ENCODE measurements at places on chromosomes 1 and 21.

DNA sequence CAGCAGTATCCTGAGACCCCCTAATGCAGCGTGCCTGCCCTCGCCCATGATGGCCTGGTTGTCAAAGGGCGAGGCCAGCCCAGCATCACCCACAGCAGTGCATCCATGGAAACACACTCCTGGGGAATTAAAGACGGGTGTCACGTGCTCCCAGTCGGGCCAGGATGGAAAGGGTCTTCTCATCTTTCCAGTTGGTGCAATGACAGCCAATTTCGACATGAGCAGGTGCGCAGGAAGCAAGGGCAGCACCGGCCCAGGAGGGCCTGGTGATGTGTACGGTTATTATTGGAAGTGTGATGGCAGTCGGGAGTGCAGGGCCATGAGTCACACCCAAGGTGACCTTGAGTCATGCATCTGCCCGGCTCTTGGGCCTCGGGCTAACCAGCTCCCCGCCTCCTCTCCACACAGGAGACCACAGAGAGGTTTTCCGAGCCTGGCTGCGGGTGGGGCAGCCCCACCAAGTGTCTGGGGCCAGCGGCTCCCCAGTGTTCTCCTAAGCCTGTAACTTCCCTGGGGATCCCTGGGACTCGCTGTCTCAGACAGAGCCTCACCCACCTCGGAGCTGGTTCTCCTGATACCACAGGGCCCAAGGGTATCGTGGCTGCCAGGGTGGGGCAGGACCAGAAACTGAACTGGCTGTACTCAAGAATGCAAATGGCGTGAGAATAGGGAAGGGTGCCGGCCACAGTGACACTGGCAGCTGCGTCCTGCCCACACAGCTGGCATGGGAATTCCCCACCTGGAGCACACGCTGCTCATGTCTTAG is 119.8 kb downstream of the SIK1 start:
- DNase-seq, result no peak

DNA sequence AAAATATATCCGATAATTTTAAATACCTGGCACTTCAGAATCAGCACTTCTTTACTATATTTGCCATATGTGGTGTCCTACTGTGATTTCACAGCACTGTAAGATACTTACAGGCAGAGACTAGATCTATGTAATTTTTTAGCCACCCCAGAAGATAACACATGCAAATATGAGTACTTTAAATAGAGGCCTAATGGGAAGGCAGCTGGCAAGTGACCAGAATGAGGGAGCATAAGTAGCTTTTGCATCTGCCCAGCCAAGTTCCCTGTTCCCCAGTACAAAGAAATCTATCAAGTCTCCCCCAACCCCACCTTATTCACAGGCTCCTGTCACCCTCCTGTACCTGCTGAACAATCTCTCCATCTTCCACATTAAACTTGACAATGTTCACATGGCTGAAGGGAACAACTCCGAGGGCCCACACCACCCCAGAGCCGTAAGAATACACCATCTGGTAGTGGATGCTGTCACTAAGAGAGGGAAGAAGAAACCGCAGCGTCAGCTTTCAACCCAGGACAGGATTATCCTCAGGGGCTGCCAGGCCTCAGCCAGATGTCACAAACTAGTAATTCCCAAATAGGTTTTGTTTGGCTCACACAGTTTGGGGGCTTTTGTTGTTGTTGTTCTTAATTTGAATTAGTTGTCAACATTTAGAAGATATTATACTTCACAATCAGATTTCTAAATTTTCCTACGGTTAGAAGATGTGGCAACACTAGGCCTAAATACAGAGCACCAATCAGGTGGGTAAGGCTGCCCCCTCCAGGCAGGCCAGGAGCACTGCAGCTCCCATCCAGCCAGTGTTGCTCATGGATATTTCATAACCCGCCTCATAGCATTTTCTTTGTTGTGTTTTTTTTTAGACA is 10.4 kb downstream of the EMC1 start:
- DNase-seq, result peak; percentile 12

GRCh38 chr1:204503913-204504519 is 9.4 kb upstream of the PIK3C2B start:
- DNase-seq, result no peak

GRCh38 chr1:25182629-25183028 is 49.7 kb downstream of the SYF2 start:
- DNase-seq, result no peak

- DNase-seq, result no peak
Observed at GRCh38 chr1:88298506-88298905, 385.6 kb upstream of the PKN2 start.

- peak; percentile 67 for DNase-seq
Observed at GRCh38 chr1:33180911-33181890, 642 bp downstream of the TRIM62 start.

GRCh38 chr1:185803241-185803640 is 69.0 kb downstream of the HMCN1 start:
- DNase-seq, result no peak
